ENCODE measurements at places on chromosomes 2 and 18.
A peak's percentile ranks its signal among the peaks of the same experiment; 100 is the strongest.

DNA sequence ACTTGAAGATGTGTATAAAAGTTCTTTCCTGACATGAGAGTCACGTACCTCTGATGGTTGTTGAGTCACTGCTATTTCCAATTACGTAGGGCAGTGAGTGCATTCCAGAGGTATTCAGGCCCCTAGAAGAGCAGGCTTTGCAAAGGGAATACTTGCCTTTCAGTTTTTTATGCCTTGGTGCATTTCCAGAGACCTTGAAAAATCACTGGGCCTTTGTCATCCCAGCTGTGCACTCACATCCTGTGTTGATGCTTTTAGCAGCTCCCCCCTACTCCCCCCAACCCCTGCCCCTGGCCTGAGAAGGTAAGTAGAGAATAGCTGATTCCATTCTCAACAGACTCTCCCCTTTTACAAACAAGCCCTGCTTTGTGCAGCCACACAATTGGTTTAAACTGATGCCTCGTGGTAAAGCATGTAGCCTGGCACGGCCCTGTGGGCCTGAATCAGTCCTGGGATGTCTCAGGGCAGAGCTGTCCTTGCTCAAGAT lies 174.2 kb downstream of the PRPF40A start:
- DNase-seq, result no peak

GRCh38 chr18:31679791-31680432 lies 4.5 kb downstream of the B4GALT6 start:
- no peak for DNase-seq

DNA sequence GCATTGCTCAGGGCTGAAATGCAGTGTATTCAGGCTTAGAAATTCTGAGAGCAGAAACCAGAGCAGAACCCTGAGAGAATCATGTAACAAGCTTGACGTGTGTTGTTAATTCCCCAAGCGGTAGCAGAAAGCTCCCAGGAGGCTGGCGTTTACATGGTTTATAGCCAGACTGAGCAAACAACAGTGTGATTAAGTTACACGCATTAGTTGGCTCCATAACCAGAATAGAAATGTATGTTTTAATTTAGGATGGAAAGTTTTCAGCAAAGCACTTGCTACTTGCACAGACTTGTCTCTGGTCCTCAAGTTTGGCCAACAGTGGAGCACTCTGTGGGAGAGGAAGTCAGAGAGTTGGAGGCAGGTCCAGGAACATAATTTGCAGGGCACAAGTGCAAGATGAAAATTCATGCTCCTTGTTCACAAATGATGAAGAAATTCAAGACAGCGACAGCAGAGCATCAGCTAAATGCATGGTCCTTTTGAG lies 69.3 kb downstream of the MAPK4 start:
- DNase-seq, result no peak

- no peak for DNase-seq
Observed at GRCh38 chr2:85865539-85866164, 23.1 kb downstream of the ST3GAL5 start.

DNA sequence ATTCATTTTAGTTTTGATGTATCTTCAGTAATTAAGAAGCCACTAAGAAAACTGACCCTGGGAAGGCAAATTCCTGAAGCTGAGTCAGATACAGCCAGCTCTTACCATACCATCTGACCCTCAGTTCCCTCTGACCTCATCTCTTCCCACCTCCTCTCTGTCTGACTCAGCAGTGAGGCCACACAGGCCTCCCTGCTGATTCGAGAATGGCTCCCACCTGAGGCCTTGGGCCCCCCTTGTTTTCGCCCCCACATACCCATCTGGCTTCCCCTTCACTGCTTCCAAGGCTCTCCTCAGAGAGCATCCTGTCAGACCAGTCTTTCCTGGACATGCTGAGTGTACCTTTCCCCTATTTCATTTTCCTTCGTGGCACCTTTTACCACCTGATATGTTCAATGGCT lies 71.0 kb upstream of the CYP1B1 start:
- no peak for DNase-seq

DNA sequence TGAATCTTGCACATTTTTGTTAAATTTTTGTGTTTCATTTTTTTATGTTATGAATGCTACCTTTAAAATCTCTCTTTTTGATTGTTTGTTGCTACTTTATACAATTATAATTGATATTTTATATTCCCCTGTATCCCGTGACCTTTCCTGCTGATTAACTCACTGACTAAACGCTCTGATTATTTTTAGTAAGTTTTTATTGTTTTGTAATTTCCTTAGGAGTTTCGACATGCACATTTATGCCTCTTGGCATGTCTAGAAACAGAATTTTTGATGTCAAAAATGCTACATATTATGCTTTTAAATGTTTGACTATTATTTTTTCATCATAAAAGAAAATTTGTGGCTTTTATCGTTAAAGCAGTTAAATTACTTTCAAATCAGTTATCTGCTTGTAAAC lies 1131.6 kb upstream of the TMEFF2 start:
- no peak for DNase-seq

- no peak for DNase-seq
Observed at GRCh38 chr2:46077522-46078107, 219.6 kb upstream of the EPAS1 start.

GRCh38 chr18:31591113-31591512 lies 564 bp upstream of the TTR start:
- DNase-seq, result no peak

GRCh38 chr2:219180961-219181360 lies 2.9 kb downstream of the RETREG2 start:
- DNase-seq, result no peak

DNA sequence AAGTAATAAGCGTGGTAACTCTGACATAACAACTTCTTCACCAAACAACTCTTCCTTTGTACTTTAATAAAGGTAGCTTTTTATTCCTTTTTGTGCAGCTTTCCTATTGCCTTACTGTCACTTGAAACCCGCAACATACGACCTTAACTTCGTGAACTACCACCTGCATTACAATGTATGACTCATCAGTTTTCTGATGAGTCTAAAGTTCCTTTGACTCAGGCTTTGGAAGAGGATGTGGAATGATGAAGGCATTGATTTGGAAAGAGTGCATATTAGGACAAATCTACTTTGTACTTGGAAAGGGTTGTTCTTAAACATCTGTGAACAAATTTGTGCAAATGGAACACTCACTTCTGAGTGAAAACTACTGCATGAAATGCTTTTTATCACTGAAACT lies 1012.1 kb downstream of the TMEM182 start:
- DNase-seq, result no peak

DNA sequence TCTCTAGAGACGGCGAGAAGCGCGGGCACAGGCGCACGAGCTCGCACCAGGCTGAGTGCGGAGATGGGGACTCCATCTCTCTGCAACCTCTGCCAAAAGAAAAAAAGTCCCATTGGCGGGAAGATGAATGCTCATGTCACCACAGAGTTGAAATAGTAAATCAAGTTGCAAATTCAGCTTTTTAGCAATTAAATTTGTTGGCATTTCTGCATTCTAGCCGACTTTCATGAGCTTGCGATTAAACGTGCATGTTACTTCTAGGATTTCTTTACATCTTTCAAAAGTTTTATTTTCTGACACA lies 588 bp downstream of the CHAC2 start:
- no peak for DNase-seq

DNA sequence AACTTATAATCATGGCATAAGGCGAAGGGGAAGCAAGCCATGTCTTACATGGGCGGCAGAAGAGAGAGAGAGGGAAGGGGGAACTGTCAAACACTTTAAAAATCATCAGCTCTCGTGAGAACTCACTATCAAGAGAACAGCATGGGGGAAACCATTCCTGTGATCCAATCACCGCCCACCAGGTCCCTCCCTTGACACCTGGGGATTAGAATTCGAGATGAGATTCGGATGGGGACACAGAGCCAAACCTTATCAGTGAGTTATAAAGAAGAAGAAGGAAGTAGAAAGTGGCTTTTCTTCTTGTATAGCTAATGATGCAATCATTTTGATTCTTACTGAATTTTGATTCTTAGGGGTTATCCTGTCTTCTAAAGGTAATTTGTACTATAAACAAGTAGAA lies 51.4 kb downstream of the SMCHD1 start:
- DNase-seq, result no peak

- no peak for DNase-seq
Observed at GRCh38 chr2:14923820-14924580, 291.5 kb downstream of the LRATD1 start.

DNA sequence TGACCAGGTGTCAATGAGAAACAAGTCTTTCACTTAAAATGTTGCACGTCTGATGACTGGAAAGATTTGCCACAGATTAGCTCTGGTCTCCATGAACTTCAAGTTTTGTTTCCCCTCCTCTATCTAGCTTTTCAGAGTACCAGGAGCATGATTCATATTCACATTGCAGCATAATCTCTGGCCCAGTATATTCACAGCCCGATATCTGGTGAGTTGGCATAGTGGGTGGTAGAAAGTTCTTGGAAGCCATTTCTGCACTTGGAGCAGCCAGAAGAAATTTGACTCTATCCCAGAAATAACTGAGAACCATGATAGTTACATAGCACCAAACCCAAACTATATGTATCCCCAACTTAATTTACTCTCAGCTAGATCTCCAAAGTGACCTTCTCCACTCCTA lies 503.9 kb downstream of the PID1 start:
- no peak for DNase-seq

DNA sequence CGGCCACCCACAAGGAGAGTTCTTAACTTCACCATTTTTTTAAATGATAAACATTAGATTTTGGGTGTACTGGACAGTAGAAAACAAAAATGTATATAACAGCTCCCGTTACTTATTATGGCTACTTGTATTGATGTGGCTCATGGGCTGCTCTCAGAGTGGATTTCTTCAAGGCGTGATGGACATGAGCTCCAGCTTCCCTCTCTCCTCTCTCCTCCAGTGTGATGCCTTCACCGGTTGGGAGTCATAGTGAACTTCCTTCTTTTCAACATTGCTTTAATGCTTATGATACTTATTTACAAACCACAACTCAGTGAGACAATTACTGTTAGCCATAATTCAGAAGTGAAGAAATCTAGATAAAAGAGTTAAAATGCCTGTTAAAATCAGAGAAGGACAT lies 515.2 kb downstream of the RNF144A start:
- DNase-seq, result no peak

GRCh38 chr2:12536976-12537375 lies 179.8 kb upstream of the TRIB2 start:
- DNase-seq, result no peak

DNA sequence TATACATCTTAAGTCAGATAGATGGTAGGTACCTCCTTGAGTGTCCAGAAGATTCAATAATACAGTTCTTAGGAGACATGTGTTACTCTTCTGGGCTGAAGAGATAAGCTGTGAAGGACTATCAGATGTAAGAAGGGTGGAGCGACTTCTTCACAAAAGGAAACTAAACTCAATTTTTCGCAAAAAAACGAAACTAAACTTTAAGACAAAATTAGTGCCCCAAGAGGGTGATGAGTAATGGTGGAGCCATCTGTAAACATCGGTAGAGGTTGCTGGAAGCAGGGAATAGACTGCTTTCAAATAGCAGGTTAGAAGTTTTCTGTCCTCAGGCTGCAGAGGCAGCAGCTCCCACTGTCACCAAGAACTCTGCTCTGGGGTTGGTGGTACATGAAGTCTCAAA lies 111.6 kb upstream of the TACR1 start:
- no peak for DNase-seq

- DNase-seq, result no peak
Observed at GRCh38 chr2:84459944-84460429, 907 bp upstream of the SUCLG1 start.

GRCh38 chr2:60602828-60603532 lies 49.5 kb upstream of the BCL11A start:
- no peak for DNase-seq

DNA sequence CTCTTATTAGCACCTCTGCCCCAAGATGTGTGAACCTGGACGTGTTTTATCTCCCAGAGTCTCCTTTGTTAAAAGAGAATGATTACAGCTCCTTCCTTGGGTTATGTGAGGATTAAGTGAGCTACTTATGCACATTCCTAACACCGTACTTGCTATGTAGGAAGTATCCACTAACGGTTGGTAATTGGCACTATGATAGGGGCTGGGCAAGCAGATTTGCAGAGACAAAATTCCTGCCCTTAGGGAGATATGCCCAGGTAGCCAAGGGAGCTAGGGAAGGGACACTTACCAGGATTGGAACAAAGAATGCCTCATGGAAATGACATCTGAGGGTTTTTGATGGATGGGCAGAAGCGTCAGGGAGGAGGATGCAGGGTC lies 11.5 kb upstream of the ALPK2 start:
- DNase-seq, result no peak

- no peak for DNase-seq
Observed at GRCh38 chr2:70115646-70116442, 28.6 kb downstream of the PCBP1 start.

DNA sequence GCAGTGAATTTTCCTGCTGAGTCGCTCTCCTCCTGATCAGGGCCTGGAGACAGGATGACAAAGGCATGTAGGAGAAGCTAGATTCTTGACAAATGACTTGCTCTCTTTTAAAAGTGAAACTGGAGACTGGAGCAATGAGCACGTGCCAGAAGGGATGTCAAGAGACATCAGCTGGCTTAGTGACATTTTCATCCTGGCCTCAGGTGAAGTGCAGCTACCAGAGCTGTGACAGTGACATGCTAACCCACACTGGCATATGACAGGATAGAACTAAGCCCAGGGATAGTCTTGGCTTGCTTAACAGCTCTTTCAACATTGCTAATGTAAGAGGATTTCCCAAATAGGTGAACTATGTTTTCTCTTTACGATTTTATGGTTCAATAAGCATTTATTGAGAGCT lies 757.5 kb upstream of the DDX18 start:
- no peak for DNase-seq

GRCh38 chr2:71479261-71479660 lies 25.9 kb downstream of the DYSF start:
- DNase-seq, result no peak

- peak; percentile 50 for DNase-seq
Observed at GRCh38 chr2:224909885-224910573, 132.2 kb downstream of the DOCK10 start.

GRCh38 chr2:120678251-120678650 lies 57.4 kb upstream of the GLI2 start:
- DNase-seq, result no peak

GRCh38 chr2:71823526-71823925 lies 324.1 kb downstream of the CYP26B1 start:
- no peak for DNase-seq

GRCh38 chr2:237256887-237257286 lies 157.1 kb downstream of the COL6A3 start:
- DNase-seq, result no peak

All from CD4-positive, alpha-beta T cell treated with Interleukin-12 subunit alpha and Interleukin-12 subunit beta, for 1 hour (primary cell).